ENCODE measurements at places on chromosomes 11 and 22. TPM values are rescaled to one million over a fixed set of nuclear protein-coding genes. Genes with fewer than 3 reads are reported as not detected.

GRCh38 chr11:11407763-11408084, 54.7 kb upstream of the CSNK2A3 start:
- H3K36me3 ChIP-seq: no peaks in the 10 kb centered on the region
- peak overlapping the region; percentile 76 for H3K27ac ChIP-seq
- peaks cover 30% of the 10 kb centered on the region for H3K4me1 ChIP-seq
- no peaks in the 10 kb centered on the region for H3K27me3 ChIP-seq

Gene ZNF70
- total RNA-seq: 4.7 TPM

Gene OR2D2
- total RNA-seq: not detected

GRCh38 chr11:2683806-2684205, 16.0 kb downstream of the KCNQ1OT1 start:
- no peak for DNase-seq
- H3K36me3 ChIP-seq: no peaks in the 10 kb centered on the region
- no peak overlapping the region for H3K4me3 ChIP-seq
- no peak overlapping the region for H3K27ac ChIP-seq

GRCh38 chr11:17413414-17414316, 25.2 kb upstream of the KCNJ11 start:
- no peaks in the 10 kb centered on the region for H3K36me3 ChIP-seq
- H3K27me3 ChIP-seq: no peaks in the 10 kb centered on the region
- H3K27ac ChIP-seq: no peak overlapping the region
- no peaks in the 10 kb centered on the region for H3K4me1 ChIP-seq
- no peak overlapping the region for H3K4me3 ChIP-seq

DNA sequence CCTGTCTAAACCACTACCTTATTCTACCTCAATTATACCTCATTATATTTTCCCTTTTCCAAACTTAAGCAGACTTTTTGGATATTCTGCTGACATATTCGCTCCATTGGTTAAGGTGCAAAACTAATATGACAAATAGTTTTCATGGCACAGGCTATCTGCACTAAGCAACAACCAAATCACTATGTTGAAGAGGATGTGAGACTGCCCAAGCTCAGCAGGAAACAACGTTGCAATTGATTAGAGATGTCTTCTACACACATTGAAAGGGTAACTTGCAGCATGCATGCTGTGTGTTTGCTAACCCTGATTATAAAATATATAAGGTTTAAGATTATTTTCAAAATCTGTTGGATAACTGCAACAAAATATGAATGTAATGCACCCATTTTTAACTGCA, 61.6 kb downstream of the STK33 start:
- H3K36me3 ChIP-seq: no peaks in the 10 kb centered on the region
- H3K4me1 ChIP-seq: no peaks in the 10 kb centered on the region
- no peak overlapping the region for H3K27ac ChIP-seq

DNA sequence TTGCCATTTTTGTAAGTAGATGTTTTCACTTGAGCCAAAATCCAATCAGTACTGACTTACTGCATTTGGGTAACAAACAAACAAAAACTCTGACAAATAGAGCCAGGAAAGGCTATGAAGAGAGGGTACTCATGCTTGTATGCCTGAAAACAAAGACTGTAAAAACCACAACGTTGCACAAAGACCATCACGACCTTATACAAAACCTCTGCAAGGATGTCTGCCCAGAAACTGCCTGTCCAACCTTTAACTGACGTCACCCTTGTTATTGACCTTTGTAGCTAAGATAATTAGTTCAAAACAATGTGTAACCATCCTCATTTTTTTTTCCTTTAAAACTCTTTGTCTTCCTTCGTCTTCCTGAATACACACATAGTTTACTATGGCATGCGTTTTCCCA, 804 bp upstream of the CREBZF start:
- H3K27me3 ChIP-seq: no peaks in the 10 kb centered on the region
- DNase-seq: no peak
- H3K4me1 ChIP-seq: no peaks in the 10 kb centered on the region
- peak overlapping the region; percentile 95 for H3K27ac ChIP-seq
- peak overlapping the region; percentile 87 for H3K4me3 ChIP-seq

DNA sequence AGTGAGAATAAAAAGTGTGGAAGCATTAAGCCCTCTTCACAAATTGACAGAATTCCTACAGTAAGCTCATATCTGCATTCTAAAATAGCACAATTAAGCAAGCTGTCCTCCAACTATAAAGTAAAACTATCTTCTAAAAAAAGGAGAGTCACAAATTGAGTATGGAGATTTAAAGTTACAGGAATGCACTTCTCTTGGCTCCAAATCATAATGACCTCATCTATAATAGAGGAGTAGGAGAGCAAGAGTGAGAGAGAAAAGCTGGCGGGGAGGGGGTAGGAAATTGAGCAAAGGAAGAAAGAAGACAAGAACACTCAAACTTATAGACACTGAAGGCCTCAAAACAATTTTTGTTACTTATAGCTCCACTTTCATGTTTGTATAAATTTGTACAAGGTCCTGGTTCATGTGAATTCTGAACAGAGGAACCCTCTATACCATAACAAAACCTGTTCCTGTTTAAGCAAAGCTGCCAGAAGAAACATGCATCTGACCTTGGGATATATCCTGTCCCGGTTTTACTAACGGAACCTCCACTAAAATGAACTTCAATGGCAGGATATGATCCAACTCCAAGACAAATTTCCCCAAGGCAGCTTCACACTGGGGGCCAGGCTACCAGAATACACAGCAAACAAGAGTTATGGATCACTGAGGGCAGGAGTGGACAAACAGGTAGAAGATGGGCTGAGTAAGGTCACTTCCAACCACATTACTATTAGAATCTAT, 37.2 kb downstream of the SLC35F2 start:
- H3K4me3 ChIP-seq: no peak overlapping the region
- H3K4me1 ChIP-seq: no peaks in the 10 kb centered on the region

Gene GAL3ST1
- 6.6 TPM for total RNA-seq

GRCh38 chr11:28104984-28105383, 3.0 kb downstream of the KIF18A start:
- H3K27me3 ChIP-seq: no peaks in the 10 kb centered on the region
- no peak overlapping the region for H3K27ac ChIP-seq
- no peaks in the 10 kb centered on the region for H3K4me1 ChIP-seq
- no peaks in the 10 kb centered on the region for H3K36me3 ChIP-seq
- DNase-seq: no peak

Gene DDI1
- not detected for total RNA-seq

Gene OR4C45
- total RNA-seq: not detected
